ENCODE measurements at places on chromosomes 11 and 22. TPM values are rescaled to one million over a fixed set of nuclear protein-coding genes. Genes with fewer than 3 reads are reported as not detected.

DNA sequence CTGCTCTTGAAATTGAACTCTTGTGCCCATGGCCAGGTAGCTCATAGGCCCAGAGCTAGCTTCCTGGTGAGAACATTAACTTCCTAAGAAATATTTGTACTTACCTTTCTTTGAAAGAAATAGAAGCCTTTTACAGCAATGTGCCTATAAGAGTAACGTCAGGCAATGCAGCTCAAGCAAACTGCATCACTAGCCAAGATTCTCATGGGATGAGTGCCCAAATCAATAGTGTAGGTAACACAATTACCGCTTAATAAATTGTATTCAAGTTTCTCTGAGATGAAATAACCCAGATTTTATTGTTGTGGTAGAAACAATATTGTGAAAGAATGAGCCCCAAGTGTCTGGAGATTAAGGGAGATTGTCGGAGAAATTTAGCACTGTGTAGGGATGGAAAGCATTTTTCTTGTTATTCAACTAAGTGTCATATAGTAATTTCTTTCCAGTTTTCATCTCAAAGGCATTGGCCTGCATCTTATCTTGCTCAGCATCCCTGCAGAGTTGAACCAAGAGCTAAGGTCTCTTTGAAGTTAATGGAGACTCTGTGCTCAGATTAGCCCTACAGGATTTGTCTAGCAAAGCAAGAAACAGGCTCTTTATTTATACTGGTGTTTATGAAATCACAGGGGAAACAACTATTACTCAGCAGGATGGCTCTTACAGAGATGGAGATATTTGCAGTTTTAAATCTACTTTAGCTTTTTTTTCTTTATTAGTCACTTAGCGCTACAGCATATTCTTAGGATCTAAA is 321.0 kb upstream of the PDGFD start:
- H3K27ac ChIP-seq = no peak overlapping the region
- no peaks in the 10 kb centered on the region for H3K27me3 ChIP-seq
- H3K36me3 ChIP-seq = no peaks in the 10 kb centered on the region
- H3K4me3 ChIP-seq = no peak overlapping the region
- no peak for DNase-seq

Gene CABP4
- 3.3 TPM for total RNA-seq

GRCh38 chr11:77865805-77866204 is 44.9 kb downstream of the AAMDC start:
- DNase-seq = no peak
- no peaks in the 10 kb centered on the region for H3K4me1 ChIP-seq
- H3K27me3 ChIP-seq = no peaks in the 10 kb centered on the region

Gene XRRA1
- 10.9 TPM for total RNA-seq

Gene OR8B3
- not detected for total RNA-seq

Gene IGF2
- total RNA-seq = 0.70 TPM

DNA sequence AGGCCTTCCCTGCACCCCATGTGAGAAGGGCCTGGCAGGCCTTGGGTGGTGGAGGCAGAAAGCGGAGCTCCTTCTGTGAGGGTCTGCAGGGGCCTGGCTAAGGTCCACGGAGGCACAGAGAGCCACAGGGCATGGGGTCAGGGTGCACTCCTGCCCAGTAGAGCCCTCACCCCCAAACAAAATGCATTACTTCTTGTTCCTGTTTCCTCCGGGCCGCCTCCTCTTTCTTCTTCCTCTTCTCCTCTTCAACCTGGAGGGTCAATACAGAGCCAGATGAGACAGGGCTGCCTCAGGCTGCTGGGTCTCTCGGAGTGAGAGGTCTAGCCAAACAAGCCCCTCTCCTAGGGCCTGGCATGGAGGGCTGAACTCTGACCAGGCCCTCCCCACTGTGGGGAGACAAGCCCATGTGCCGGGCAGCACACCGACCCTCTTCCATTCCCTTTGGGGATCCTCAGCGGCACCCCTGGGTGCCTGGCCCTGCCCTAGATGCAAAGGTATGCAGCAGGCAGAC is 10.3 kb upstream of the NAP1L4 start:
- no peak overlapping the region for H3K4me3 ChIP-seq
- H3K27me3 ChIP-seq = no peaks in the 10 kb centered on the region
- no peak for DNase-seq
- peaks cover 64% of the 10 kb centered on the region for H3K36me3 ChIP-seq

DNA sequence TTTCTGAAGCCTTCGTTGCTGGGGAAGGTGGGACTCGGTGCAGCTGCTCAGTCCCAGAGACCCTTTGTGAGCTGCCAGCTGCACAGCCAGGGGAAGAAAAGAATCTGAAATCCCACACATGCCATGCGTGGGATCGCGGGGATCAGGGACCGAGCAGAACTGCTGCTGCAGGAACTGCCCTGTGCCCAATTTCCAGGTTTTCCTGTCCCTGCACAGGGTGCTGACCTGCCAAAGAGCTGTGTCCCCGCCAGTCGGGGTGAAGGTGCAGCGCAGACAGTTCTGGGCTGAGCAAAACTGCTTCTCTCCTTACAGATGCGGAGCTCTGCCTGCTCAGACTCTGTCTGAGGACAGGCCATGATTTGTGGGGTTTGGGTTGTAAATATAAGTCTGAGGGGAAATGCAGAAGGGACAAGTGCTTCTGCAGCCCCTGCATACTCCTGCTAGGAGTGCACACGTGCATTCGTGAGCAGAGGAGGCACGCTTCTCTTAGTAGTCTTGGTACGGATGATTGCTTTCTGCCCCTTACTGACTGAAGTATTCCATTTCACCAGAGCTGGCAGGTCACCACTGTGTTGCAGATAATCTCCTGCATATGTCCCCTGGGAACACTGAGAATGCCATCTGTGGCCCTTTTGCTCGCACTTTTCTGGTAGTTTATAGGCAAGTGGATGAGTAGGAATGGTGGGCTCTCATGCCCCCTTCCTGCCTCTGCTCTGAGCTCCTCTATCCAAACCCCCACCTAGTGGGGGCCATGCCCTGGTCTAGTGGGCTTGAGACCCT is 141.4 kb downstream of the PARVA start:
- no peak for DNase-seq
- no peak overlapping the region for H3K27ac ChIP-seq
- no peaks in the 10 kb centered on the region for H3K4me1 ChIP-seq
- no peaks in the 10 kb centered on the region for H3K36me3 ChIP-seq
- no peak overlapping the region for H3K4me3 ChIP-seq
